ENCODE measurements at places on chromosomes 3 and 15.

DNA sequence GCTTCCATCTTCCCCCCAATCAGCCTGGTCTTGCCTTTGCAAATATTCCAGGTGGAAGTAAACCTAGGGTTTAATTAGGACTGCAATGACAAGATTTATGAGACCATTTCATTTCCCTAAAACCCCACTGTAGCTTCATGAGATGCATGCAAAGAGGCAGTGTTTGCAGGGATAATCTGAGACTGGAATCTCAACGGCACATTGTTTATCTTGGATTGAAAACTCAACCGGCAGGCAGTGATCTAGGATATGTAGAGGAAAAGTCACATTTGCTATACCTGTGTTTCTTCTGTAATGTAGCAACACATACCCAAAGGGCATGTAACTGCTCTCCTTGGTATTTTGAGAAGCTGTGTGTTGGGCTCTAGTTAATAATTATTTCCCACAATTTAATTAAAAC lies 18.7 kb upstream of the CLSTN2 start:
- no peak for DNase-seq

- DNase-seq, result no peak
Measured at GRCh38 chr3:41507336-41508062, 308.2 kb downstream of the CTNNB1 start.

DNA sequence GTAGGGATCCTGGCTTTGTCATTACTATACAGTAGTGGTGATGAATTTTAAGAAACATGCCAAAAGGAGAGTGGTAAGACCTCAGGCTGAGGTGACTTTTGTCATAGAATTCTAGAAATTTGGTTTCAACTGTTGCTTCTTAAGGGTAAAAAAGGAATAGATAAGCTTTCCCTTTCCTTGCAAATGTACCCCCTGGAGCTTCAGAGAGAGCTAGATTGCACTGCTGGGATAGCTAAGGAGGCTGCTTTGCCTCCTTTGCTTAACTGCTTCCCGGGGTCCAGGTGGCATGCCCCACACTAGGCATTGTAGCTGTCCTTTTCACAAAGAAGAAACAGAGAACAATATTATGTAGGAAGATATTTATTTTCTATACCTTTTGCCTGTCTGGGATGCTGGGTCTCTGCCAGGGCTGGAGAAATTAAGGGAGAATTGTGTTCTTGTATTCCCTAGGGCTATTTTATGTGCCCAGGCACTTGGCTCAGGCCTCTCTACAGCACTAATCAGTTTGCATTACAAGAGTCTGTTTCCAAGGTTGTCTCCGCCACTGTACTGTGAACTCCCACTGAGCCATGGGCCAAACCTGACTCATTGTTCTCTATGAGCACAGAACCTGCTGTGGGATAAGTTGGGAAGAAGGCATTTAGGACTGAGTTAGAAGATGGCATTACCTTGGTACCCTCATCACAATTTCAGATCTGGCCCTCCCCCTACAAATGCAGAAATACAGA lies 460.0 kb downstream of the PDCD6IP start:
- no peak for DNase-seq

DNA sequence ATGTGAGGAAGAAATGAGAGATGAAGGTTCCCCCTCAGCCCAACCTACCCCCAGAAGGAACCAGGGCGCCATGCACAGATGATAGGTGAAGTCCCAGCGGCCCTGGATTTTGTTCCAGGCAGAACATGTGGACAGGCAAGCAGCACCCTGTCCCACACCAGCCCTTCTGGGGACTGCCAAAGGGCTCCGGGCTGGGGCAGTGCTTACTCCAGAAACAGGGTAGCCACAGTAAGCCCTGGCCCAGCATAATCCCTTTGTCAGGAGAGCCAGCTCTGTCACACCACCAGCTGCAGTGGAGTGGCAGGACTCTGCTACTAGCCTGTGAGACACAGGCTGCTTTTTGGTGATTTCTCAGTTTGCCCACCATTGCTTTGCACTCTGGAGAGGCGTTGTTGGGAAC lies 6.3 kb downstream of the FBXL22 start:
- no peak for DNase-seq

GRCh38 chr3:128145279-128145678 lies 8.0 kb upstream of the EEFSEC start:
- no peak for DNase-seq

GRCh38 chr3:124363476-124363875 lies 366.8 kb upstream of the UMPS start:
- peak; percentile 4 for DNase-seq

DNA sequence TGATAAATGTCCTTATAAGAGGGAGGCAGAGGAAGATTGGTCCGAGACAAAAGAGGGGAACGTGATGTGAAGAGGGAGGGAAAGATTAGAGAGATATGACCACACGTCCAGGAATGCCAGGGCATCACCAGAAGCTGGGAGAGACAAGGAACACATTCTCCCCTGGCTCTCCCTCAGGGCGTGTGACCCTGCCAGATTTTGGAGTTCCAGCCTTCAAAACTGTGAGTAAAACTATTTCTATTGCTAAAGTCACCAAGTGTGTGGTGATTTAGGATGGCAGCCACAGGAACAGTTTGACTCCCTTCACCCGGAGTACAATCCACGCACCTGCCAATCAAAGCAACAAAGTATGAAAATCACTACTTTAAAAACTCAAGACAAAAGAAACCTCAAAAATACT lies 32.1 kb upstream of the TJP1 start:
- no peak for DNase-seq

DNA sequence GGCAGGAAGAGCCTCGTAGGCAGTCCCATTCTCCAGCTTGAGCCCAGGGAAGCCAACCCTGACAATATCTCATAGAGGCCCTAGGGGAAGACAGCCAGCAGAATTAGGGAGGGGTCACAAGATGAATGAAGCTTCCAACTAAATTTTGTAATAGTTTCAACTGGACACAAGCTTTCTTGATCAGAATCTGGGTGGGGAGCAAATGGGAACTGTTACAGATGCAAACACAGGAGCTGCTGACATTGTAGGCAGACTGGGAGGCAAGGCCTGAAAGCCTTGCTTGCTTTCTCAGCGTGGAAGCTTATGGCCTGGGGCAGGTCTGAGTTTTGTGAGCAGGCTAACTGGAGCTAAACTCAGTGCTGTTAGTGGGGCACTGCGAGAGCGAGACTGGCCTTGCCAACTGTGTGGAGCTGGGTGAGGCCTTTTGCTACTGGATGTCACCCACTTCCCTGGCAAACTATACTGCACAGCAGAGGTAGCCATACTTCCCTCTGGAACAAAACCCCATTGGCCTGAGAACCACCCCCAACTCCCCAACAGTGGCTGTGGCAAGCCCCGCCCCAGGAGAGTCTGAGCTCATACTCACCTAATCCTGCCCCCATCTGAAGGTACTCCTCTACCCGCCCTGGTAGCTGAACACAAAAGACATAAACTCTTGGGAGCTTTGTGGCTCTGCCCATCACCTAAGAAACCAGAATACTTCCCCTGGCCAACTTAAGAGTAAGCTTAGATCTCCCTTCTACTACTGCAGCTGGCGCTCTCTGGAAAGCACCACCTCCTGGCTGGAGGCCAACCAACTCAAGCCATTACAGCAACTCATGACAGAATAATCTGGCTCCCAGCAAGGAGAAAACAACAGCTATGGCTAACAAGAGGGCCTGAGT lies 42.9 kb downstream of the CFAP20DC start:
- DNase-seq, result peak; percentile 80

GRCh38 chr3:71185733-71186455 lies 397.6 kb downstream of the FOXP1 start:
- no peak for DNase-seq

DNA sequence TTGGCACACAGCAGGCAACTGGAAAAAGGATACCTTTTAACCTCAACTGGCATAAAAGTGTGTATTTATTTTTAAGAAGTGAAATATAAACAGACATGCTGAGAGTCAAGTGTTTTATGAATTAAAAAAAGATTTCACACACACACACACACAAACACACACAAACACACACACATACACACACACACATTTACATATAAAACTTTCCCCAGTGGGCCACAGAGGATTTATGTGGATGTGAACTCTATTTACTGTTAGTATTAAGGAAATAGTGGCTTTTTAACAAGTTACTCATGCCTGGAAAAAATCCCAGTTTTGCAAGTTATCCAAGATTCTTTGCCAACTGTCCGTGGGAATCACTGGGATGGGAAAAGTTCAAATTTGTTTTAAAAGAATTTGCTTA lies 725.9 kb upstream of the NR2F2 start:
- peak; percentile 36 for DNase-seq

- DNase-seq, result no peak
Measured at GRCh38 chr3:46699676-46700523, 1.3 kb upstream of the TMIE start.

GRCh38 chr3:9316881-9317361 lies 45.9 kb upstream of the THUMPD3 start:
- DNase-seq, result no peak

DNA sequence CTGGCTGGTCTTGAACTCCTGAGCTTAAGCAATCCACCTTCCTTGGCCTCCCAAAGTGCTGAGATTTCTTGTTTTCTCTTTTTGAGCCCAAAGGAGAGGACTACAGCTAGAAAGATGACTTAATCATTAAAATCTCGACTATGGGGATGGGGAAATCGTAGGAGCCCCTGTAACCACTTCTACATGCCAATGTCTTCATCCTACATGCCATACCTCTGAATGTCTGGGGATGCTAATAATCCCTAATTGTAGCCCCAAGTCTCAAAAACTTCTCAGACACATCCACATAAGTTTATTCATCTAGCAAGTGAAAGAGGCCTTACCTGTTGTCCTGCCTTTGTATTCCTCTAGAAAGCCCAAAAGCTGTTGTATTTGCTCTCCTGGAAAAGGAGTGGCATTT lies 3.7 kb upstream of the RHOV start:
- DNase-seq, result no peak

DNA sequence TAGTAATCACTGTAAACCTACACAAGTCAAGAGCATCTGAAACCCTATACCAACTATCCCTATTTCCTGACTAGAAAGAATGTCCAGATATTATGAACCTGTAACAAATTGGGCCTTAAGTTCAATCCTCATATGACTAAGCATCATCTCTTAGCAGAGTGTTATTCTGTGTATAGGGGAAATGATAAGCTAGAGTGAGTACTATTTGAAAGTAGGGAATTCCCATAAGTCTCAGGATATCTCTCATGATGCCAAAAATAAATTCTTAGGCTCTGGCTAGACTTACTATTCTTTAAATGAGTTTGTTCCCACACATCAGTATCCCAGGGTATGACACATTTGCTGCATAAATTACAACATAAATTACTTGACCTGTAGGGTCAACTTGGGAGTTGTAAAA lies 15.3 kb downstream of the MRPL47 start:
- no peak for DNase-seq

DNA sequence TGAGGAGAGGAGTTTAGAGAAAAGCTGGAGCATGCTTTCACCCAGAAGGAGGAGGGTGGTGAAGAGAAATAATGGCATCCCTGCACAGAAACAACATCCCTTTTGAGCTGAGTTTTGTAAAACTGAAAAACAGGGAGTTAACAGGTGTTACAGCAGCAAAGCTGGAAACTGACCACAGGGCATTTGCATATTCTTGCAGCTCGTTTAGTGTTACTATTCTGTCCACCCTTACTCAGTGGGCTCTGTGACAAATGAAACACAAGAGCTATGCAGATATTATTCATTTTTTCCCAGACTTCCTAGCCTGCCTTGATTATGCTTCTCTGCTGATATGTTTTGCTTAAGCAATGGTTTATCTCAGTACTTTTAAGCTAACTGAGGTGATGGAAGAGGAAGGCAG lies 272.0 kb downstream of the NEK10 start:
- DNase-seq, result no peak

- DNase-seq, result no peak
Measured at GRCh38 chr3:115876876-115877614, 253.7 kb downstream of the GAP43 start.

- DNase-seq, result no peak
Measured at GRCh38 chr15:39787479-39787878, 4.8 kb upstream of the FSIP1 start.

- peak; percentile 65 for DNase-seq
Measured at GRCh38 chr3:152298393-152299248, 29.9 kb downstream of the MBNL1 start.

DNA sequence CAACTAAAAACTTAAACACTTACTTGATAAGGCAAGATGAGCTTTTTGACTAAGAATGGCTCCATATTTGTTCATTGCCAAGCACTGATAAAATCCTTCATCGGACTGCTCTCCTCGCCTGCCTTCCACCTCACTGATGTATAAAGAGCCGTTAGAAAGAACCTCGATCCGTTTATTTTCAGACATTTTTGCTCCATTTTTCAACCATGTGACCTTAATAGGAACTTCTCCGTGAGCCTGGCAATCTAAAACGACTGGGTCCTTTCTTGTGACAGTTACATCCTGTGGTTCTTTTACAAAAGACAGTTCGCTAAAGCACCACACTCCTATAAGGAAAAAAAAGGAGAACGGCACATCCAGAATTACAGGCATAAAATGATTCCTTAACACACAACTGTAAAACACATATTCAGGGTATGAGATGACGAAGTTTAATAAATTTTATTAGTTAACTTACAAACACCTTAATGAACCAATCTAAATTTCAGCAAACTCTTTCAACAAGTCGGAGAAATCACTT lies 2.5 kb downstream of the PRTG start:
- no peak for DNase-seq

- no peak for DNase-seq
Measured at GRCh38 chr15:50906954-50907600, 1.4 kb upstream of the AP4E1 start.

- DNase-seq, result no peak
Measured at GRCh38 chr3:58574106-58574505, 3.1 kb downstream of the FAM107A start.

DNA sequence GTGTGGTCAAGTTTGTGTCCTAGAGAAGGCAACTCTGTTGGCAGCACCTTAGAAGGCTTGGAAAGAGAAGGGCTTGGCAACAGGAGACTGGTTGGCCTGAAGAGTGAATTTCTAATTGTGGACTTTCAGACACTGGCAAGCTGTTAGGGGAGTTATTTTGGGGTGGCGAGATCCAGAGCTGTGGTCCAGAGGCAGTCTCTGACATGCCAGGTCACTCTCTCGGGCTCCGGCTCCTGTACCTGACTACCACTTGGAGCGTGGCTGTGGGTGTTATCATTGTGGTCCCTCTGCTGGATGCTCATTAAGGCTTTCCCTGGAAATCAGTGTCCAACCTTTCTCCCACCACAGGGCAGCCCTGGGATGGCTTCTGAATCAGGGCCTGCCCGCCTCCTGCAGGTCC lies 209.0 kb downstream of the SLCO3A1 start:
- DNase-seq, result no peak

GRCh38 chr15:94066046-94066445 lies 165.3 kb upstream of the MCTP2 start:
- no peak for DNase-seq

- DNase-seq, result no peak
Measured at GRCh38 chr3:82165266-82165665, 403.8 kb upstream of the GBE1 start.

- DNase-seq, result no peak
Measured at GRCh38 chr3:122021811-122022401, at the start of gene ILDR1. Gene ILDR1, minus strand, starts transcription at chr3:122022247. Its CDS starts 170 bp downstream, at chr3:122022077.

DNA sequence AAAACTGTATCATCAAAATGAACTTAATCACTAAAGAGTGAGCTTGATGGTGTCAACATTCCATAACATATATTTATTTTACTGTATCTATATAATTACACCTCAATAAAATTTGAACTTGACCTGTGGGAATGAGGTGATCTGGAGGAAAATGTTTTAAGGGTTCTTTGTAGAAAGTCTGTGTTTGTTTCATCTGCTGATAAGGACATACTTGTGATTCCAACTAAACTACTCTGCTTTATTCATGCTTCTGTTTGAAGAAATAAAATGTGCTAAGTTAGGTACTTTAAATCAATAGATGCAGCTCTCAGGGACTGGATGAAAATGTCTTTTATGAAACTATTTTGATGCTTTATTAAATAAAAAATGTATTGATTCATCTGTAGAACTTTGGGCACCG lies 11.6 kb upstream of the PLOD2 start:
- no peak for DNase-seq

- no peak for DNase-seq
Measured at GRCh38 chr3:33910031-33910430, 111.6 kb downstream of the PDCD6IP start.

Data from epithelial cell of proximal tubule (primary cell).